ENCODE measurements at places on chromosomes 13 and 19. TPM values are rescaled to one million over a fixed set of nuclear protein-coding genes. Genes with fewer than 3 reads are reported as not detected.
A peak's percentile ranks its signal among the peaks of the same experiment; 100 is the strongest.

GRCh38 chr19:19372656-19373416 is 32.6 kb upstream of the GATAD2A start:
- DNase-seq = peak; percentile 83

The PRKCSH gene
- 123 TPM for total RNA-seq

The RAB3A gene
- total RNA-seq = 25.4 TPM

The C13orf42 gene
- total RNA-seq = not detected

The FCAR gene
- total RNA-seq = 0.27 TPM

The KIR3DL2 gene
- not detected for total RNA-seq

- no peak for DNase-seq
Measured at GRCh38 chr13:106594980-106595379, 27.0 kb upstream of the ARGLU1 start.

The SELENOV gene
- total RNA-seq = not detected

GRCh38 chr19:53004242-53004641 is 9.5 kb upstream of the ERVV-1 start:
- no peak for DNase-seq

GRCh38 chr13:38661010-38661675 is 25.7 kb upstream of the FREM2 start:
- no peak for DNase-seq

- no peak for DNase-seq
Measured at GRCh38 chr13:24217601-24218281, 57.2 kb downstream of the SPATA13 start.
